ENCODE measurements at places on chromosomes 13 and 19.

DNA sequence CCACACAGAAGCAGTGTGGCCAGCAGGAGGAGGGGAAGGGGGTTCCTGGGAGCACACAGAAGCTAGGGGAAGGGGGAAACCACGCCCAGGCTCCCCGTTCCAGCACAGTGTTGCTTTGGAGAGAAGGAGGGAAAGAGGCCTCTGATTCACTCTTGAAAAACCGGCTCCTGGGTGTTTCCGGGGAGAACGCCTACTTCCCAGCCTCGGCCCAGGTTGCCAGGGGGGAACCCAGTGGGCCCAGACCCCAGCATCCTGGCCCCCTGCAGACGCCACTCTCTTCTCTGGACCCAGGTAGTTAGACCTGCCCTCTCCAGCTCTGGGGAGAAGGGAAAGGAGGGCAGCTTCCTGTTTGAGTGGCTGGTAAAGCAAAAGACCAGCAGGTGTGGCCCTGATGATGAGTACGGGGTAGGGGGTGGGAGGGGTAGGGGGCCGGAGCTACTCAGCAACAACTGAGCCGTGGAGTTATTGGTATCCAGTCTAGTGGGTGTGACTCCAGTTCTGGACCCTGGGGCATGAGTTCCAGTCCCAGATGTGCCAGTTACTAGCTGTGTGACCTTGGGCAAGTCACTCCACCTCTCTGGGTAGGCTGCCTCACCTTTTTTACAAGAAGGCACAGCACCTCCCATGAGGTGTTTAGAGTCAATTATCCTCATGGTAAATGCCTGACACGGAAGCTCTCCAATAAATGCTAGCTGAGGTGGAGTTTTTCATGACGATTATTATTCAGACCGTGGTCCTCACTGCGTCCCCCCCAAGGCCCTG is 836 bp downstream of the GIPC1 start:
- DNase-seq = no peak

GRCh38 chr13:60448907-60449510 is 52.0 kb downstream of the TDRD3 start:
- DNase-seq = no peak

DNA sequence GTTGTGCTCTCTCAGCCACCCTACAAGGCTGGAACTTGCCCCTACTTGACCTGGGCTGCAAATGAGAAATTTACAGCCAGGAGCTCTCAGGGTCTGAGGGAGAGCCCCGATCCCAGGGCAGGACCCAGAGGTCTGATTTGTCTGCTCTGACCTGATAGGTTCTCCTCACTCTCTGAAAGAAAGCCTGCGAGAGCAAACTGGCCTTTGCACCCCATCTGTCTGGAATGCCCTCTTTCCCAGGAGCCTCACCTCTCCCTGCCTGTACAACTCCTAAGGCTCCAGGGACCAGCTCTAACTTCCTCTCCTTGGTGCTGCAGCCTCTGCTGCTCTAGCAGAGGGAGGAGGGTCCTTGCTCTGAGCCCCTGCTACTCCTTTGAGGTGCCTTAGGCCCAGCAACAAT is 137.8 kb downstream of the UQCRFS1 start:
- no peak for DNase-seq

GRCh38 chr19:18417250-18418028 is 1.8 kb upstream of the SSBP4 start:
- DNase-seq = no peak

DNA sequence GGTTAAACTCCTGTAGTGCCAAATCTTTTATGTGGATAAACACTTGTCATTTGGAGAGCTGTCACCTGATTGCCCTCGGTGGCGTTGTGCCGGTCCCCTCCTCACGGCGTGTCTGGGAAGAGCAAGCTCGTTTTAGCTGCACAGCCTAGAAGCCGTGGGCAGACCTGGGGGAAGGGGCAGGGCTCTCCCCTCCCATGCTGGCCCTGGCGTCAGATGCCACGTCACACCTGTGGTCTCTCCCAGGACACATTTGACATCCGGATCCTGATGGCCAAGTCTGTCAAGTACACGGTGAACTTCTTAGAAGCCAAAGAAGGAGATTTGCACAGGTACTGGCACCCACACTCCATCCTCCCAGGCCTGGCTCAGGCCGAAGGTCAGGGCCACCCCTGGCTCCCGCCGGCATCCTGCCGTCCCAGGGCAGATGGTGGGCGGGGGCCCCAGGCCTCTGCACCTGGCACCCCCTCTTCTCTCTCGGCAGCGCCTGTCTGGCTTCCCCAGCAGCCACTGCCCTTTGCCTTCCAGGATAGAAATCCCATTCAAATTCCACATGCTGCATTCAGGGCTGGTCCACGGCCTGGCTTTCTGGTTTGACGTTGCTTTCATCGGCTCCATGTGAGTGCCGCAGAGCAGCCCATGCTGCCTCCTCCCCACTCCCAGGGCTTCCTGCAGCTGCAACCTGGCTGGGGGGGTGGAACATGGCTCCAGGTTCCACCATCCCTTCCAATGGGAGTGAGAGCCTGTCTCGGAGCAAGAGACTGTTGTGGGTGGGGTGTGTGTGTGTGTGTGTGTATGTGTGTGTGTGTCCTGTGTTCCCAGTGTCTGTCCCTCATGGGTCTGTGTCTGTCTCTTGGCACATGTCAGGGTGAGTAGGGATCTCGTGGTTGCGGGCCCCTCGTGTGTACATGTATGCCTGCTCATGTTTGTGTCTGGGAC is 8.8 kb downstream of the YIPF2 start:
- no peak for DNase-seq

DNA sequence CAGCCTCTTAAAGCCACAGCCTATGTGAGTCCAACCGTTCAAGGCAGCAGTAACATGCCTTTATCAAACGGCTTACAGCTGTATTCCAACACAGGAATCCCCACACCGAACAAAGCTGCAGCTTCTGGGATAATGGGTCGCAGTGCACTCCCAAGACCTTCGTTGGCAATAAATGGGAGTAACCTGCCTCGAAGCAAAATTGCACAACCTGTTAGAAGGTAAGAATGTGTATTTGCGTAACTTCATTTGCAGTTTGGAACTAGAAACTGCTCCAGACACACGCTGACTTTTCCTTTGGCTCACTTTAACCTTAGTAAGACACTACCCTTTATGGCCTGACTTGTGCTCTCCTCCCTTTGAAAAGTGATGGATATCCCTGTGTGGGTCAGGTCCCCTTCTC is 63.4 kb downstream of the SLAIN1 start:
- DNase-seq = no peak

- DNase-seq = no peak
Measured at GRCh38 chr19:1700733-1701663, 48.6 kb upstream of the TCF3 start.

- DNase-seq = no peak
Measured at GRCh38 chr13:42007844-42008243, 40.6 kb upstream of the DGKH start.

GRCh38 chr19:19192910-19193423 is 909 bp downstream of the RFXANK start:
- DNase-seq = no peak

- DNase-seq = no peak
Measured at GRCh38 chr13:94677799-94678198, 34.5 kb downstream of the SOX21 start.

GRCh38 chr13:100610391-100611347 is 22.1 kb upstream of the GGACT start:
- no peak for DNase-seq
